ENCODE measurements at places on chromosomes 12 and 14.

DNA sequence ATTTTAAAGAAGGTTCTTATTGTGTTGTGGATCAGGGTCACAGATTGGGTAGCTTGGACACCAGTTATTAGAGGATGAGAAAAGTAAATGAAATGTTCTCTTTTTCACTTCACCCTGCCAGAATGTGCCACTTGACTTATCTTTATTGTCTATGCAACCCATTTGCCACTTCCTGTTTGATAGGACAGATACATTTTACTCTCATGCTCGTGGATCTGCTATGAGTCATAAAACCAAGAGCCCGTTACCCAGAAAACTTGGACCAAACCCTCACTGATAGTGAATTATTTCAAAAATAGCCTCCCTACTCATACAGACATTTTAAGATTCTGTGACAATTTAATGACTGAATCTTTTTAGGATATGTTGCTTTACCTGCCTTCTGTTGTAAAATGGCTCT, 1.8 kb downstream of the ISCA2 start:
- DNase-seq, result no peak

- no peak for DNase-seq
Observed at GRCh38 chr14:27184427-27184826, 586.6 kb upstream of the NOVA1 start.

- DNase-seq, result no peak
Observed at GRCh38 chr12:40745386-40745785, 53.1 kb downstream of the CNTN1 start.

DNA sequence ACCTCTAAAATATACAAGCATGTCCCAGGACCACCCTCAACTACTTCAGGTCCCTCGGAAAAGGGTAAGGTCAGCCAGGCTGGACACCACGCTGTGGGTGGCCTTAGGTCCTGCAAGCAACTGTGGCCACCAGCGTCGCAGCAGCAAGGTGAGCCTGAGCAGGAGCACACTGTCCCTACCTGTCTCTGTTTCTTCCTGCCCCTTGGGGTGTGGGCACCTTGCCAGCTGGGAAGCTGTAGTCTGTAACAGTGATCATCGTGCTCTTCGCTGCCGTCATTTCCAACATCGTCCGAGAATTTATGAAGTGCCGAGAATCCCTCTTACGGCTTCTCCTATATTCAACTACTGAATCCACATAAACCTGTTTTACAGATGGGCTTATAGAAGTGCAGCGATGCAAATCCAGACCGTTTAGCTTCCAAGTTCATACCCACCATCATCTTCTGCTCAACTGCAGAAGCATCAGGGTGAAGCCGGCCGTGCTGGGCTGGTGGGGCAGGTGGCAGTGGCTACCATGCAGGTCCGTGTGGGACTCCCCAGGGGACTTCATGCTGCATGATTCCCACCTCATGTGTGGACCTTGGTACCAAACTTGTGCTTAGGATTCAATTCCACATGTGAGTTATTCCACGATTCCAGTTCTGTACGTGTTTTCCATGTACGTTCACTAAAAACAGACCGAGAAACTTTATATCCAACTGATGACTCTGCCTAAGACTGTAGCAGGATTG, 361.3 kb upstream of the SFSWAP start:
- DNase-seq, result no peak

DNA sequence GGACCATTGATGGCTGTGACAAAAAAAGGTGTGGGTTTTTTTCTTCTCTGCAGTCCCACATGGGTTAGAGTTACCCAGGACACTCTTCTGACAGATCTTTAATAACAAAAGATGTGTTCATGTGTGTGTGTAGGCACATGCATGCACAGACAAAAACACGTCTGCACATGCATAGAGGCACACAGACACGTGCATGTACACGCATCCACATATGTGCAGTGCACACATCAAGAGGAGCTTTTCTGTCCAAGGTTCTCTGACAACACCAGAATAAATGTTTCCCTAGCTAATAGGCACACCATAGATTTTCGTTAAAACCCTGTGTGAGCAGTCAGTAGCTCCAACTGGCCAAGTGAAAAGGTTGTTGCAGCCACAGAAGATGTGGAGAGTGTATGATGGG, 2.8 kb upstream of the MYL2 start:
- DNase-seq, result no peak

DNA sequence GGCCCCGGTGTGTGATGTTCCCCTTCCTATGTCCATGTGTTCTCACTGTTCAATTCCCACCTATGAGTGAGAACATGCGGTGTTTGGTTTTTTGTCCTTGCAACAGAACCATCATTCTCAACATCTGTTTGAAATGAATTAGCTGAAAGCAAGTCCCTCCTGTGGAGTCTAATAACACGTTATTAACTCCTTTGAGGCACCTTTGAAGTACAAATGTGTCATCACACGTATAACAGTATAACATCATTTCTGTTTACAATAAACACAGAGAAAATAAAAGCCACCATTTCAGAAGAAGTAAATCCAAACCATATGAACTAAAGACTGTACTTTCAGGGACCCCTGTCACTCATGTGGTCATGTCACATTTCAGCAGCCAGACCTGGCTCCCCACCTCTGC, 198.5 kb downstream of the STXBP6 start:
- no peak for DNase-seq

DNA sequence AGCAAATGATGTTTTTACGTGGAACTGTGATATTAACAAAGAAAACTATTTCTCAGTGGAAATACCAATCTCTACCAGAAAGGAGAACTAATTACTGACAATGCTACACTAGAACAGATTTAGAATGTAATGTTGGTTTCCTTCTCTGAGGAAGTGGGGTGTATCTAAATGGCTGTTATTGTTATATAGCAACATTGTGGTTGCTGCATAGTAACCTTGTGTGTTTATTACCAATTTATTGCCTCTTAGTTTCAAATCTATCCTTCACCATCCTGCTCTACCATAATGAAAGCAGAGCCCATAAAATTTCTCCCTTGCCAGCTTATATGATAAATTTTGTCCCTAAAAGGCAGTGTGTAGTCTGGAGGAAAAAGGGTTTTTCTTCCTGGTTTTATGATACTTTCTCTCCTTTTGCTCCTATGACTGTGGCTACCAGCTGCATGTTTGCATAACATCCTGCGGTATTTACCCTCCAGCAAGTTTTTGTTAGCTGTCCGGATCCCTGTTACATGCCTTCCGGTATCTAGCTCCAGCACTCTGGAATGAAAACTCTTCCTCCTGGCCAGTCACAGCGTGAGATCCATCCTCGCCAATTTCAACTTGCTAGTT, 5.7 kb upstream of the KLRK1 start:
- DNase-seq, result no peak

- DNase-seq, result no peak
Observed at GRCh38 chr14:75204116-75204515, 27.7 kb upstream of the TMED10 start.

DNA sequence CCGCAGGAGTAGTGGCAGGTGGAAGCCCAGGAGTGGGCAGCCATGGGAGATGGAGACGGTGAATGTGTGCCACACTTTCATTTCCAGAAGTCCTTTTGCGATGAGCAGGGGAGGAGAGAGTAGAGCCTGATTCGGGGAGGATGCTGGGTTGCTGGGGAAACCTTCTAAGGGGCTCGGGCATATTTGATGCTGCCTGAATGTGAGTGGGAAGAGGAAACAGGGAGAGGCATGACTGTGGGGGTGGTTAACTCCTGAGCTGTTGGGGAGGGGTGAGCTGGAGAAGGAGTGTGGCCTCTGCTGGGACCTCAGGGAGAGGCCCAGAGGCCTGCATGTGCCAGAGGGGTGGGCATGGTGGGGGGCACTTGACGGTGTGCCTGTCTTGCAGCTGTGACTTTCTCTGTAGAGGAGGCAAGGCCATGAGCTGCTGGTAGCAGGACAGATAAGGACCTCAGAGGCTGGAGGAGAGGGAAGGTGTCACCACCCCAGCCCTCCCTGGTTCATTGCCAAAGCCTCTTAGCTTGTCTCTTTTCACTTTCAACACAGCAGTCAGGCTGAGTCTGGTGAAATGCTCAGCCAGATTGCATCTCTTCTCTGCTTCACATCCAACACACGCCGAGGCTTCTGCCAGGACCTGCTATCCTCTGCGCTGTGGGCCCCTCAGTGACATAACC, 11.4 kb downstream of the GLT1D1 start:
- no peak for DNase-seq

DNA sequence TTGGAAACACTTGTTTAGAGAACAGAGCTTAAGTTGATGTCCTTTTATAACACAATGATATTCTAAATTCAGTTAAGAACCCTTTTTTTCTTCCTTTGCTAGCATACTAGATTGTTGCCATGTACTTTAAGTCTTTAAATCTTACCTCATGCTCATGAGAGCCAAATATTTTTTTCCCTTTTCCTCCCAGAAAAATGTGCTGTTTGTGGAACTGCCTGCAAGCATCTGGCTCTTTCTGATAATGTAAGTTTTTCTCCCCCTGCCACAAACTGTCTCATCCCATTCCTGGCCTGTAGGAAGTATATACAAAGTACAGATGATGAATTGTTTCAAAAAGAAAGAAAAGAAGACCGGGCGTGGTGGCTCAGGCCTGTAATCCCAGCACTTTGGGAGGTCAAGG, 5.3 kb downstream of the RNF212B start:
- no peak for DNase-seq

- no peak for DNase-seq
Observed at GRCh38 chr14:102007916-102008418, 43.6 kb downstream of the DYNC1H1 start.

DNA sequence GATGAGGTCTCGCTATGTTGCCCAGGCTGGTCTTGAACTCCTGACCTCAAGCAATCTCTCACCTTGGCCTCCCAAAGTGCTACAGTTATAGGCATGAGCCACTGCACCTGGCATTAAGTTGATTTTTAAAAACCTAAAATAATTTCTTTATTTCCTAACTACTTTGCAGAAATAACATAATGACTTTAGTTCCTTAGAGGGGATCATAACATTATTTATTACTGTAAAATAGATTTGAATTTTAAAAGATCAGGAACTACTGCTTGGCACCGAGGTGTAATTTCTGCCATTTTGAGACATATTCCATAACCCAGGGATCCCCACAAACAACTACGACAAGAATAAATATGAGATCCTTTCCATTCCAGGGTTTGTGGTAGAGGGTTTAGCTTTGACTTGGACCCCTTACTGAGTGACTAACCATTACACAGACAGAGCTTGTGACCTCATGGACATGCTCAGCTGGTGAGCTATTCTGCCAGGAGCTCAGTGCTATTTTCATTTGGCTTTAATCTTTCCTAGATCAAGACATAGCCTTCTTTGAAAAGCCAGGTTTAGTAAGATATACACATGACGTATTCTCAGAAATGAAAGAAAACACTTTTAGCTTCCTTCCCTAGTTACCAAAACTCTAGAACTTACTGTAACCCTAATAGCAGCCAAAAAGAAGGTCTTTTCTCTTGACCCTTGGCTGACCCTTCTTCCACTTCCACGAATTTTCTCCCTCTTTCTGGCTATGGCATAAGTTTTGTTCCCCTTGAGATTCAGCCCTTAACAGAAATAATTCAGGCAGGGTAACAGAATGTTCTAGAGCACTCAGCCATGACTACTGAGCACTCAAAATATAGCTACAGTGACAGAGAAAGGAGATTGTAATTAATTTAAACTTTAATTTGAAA, 75.1 kb upstream of the NUDT4 start:
- no peak for DNase-seq

DNA sequence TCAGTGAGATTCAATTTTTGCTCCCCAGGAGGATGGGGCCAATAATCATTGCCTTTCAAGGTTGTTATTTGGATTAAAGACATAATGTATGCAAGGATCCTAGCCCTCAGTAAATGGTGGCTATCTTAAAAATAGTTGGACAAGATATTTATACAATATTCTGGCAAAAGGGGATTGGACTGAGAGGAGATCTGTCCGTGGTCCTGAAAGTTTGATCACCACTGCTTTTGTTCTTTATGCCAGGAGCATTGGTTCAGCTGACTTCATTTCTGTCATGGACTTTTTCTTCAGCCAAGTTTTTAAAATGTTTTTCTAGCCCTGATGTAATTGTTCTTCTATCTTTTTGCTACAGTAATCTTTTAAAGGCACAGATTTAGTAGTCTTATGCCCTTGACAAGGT, 70.2 kb upstream of the TCL1A start:
- no peak for DNase-seq

- DNase-seq, result no peak
Observed at GRCh38 chr14:83842547-83842946, 1687.4 kb upstream of the FLRT2 start.

DNA sequence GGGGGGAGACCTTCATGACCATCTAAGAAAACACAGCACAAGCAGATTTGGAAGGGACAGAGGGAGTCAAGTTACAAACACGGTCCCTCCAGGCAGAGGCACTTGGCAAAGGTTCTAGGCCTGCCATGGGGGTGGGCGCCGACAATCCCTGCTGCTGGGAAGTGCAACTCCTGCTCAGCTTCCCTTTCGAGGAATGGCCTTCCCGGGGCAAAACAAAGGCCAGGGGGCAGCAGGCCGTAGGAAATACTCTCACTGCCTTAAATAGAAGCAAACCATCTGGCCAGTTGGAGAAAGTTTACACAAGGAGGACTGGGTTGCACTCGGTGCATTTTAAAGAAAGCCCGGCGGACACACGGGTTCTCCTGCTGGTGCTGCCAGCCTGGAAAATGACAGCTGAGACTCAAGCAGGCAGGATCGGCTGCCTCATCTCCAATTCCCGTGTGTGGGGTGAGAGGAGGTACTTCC, 65.8 kb downstream of the ITPK1 start:
- DNase-seq, result no peak

DNA sequence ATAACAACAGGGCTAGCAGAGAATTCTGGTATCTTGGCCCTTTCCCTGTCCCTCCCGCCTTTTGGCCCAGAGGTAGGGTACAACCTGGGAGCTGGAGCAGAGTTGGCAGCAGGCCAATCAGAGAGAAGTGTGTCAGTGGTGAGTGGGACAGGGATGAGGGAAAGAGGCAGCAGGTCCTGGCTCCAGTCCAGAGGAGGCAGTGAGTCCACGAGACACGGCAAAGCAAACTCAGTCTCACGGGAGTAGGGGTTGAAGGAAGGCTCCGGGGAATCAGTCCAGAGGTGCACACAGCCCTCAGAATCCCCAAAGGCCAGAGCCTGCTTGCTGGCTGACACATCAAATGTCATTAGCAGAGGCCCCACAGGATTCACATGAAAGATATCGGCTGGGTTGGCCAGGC, 7.3 kb downstream of the PAN2 start:
- DNase-seq, result no peak

DNA sequence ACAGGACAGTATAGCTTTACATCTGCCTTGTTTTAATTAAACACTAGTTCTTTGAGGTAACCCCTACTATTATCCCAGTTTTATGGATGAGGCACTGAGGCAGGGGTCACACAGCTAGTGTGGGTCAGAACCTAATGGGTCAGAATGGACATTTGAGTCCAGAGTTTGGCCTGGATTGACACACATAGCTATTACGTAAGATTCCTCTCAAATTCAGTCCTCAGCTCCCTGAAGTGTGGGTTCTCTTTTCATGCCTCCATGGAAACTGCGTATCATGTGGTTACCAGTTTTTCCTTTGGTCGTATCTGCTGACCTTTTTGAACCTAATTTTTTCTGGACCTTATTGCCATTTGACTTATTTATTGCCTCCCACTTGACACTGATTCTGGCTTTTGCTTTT, 40.4 kb downstream of the PSEN1 start:
- DNase-seq, result no peak

DNA sequence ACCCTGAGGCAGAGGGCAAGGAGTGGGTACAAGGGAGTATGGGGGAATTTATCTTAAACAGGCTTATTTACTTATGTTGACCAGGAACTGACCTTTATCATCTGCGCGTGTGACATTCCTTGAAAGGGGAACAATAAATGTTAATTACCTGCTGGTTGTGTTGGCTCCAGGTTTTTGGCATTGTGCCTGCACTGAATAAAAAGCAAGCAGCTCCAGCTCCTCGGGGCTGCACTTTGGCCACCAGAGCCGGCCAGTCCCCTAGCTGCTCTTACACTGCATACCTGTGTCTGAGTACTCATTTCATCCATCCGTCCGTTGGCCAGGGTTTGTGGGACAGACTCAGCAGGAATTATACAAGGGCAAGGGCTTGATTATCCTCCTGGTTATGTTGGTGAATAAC, 68.8 kb upstream of the GTF2A1 start:
- no peak for DNase-seq
